T-helper 9 cell (primary cell): ENCODE measurements at places on chromosomes 16 and 17.

GRCh38 chr16:85711982-85712587 lies 23.3 kb upstream of the GINS2 start:
- no peak for DNase-seq

DNA sequence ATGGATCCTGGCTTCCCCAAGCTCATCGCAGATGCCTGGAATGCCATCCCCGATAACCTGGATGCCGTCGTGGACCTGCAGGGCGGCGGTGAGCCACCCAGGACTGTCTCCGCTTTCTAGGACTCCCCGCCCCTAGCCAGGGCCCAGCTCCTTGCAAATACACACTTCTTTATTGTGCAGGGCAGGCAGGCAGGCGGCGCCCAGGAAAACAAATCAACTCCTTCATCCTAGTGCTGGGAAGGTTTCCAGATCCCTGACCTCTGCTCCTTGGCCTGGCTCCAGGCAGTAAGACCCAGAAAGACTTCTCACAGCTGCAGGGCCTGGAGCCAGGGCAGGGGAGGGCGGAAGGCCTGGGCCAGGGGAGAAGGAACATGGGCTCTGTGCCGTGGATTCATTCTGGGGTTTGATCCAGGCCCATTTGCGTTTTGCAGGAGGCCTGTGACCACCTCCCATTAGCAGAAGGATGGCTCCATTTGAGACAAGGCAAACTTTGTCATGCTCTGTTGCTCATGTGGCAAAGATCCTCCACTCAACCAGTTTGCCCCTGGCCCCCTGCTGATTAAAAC lies 6.0 kb upstream of the LPCAT2 start:
- DNase-seq = no peak

DNA sequence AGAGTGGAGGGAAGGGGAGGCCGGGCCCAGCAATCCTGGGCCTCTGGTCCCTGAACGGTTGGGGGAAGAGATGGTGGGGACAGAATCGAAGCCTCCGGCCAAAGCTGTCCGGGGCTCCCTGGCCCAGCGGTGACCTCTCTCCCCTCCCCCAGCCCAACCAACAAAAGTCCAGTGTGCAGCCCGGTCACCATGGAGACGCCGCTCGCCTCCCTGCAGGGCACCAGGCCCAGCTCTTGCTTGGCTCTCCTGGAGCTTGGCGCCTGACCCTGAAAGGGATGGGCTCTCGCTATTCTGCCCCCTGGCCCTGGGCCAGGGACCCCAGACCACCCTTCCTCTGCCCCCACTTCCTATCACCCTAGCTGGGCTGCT lies 1.3 kb downstream of the METRN start:
- DNase-seq = no peak

DNA sequence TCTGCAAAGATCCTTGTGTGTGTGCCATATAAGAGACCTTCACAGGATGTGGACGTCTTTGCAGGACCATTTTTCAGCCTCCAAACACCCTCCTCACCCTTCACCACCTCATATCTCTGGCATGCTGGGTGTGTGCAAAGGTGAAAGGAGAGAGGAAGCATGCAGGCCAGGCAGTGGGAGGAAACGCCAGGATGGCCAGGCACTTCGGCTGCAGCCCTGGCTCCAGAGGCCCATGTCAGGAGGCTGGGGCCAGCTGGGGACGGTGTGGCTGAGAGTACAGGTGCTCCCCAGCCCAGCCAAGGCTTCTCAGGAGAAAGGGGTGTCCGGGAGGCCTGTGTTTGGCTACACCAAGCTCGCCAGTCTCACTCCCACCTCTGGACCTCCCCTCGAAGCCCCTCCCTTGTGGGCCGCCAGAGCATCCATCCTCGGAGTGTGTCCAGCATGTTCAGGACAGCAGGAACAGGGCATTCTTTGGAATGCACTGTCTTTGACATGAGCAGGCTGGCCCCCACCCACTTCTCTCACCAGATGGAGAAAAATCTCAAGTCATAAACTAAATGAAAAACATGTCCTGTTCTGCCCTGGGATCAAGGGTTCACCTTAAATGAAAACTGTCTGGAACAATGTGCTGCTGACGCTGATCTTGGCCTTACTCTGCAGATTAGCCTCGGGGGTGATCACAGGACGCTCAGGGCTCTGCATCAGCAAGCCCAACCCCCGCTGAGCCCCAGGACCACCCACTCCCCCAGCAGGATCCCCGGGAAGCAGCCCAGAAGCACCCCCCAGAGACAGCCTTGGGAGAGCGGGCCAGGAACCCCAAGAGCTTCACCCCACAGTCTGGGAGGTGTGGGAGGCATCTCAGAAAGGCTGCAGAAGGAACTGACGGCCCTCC lies 15.9 kb downstream of the PEMT start:
- DNase-seq = no peak

DNA sequence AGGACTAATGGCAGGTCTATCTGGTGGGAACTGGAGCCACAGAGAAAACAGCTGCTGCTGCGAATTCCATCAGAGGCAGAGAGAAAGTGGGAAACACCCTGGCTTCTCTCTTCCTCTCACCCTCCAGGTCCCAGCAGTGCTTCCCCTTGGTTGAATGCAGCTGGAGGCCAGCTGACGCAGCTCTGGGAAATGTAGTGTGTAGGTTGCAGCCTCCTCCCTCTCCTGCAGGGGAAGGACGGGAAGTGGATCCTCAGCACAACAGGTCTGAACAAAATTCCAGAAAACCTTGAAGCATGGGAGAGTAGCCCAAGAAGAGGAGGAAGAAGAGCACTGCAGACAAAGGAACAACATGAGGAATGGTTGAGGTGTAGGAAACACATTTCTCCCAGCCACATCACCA lies 67.8 kb upstream of the MMP2 start:
- DNase-seq = no peak

- DNase-seq = no peak
These were observed 27.9 kb upstream of the PMFBP1 start for GRCh38 chr16:72199761-72200337.

- no peak for DNase-seq
These were observed 32.0 kb downstream of the TBX4 start for GRCh38 chr17:61484174-61484573.

- no peak for DNase-seq
These were observed 7.7 kb downstream of the KNOP1 start for GRCh38 chr16:19710191-19710908.

DNA sequence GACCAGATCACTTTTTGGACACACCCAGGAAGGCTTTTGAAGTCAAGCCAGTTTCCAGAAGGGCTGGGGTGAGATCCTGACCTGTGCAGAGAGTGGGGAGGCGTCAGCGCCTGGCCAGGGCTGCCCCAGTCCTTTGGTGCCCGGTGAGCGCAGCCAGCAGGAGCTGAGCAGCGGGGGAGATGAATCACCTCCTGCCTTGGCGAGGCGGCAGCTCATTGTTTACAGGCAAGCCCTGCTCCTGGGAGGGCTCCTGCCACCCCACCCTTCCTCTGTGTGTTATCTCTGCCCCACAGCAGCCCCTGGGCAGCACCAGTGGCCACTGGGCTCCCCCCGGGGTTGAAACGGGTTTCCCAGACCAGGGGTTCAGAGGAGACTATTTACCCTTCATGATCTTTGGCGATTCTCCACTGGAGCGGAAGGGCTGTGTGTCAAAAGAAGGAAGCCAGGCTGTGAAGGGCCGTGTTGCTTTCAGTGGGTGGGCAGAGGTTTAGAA lies 14.1 kb upstream of the ITGB4 start:
- DNase-seq = no peak

DNA sequence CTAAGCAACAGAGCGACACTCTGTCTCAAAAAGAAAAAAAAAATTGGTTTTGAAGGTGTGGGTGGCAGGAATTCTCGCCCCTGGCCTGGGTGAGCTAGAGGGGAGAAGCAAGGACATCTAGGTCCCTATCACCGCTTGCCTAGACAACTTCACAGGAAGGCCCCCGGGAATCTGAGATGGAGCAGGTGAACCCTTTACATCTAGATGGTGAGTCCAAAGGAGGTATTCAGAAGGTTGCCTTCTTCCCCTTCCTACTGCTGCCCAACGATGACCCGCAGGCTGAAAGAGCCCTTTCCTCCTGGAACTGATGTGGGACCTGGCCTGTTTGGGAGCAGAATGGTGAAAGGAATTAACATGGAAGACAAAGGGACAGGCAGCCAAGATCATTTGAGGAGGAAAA lies 1.3 kb upstream of the CRYBA1 start:
- DNase-seq = no peak

- no peak for DNase-seq
These were observed 15.7 kb upstream of the ALDOA start for GRCh38 chr16:30049871-30050270.
